ENCODE measurements at places on chromosomes 2 and 18.
A peak's percentile ranks its signal among the peaks of the same experiment; 100 is the strongest.

- no peaks in the 10 kb centered on the region for H3K27me3 ChIP-seq
- DNase-seq: no peak
- no peak overlapping the region for H3K27ac ChIP-seq
- no peaks in the 10 kb centered on the region for H3K36me3 ChIP-seq
- H3K4me1 ChIP-seq: no peaks in the 10 kb centered on the region
Observed at GRCh38 chr2:60359569-60359968, 193.9 kb downstream of the BCL11A start.

DNA sequence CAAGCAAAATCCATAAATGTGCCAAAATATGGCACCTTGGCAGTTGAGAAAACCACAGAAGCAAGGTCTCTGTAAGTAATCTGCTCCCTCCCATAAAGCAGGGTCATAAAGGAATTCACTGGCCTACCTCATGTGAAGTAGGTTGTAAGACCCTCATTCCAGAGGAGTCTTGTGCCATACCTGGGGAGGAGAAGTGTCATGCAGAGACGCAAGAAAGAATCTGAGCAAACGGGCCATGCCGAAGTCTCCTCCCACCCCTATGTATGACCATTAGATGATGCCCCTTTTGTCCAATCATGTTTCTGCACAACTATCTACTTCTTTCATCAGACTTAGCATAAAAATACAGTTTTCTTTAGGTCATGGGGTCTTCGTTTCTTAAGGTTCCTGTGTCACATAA lies 14.6 kb downstream of the NMUR1 start:
- no peaks in the 10 kb centered on the region for H3K36me3 ChIP-seq
- no peaks in the 10 kb centered on the region for H3K27me3 ChIP-seq
- peaks cover 5% of the 10 kb centered on the region for H3K4me1 ChIP-seq
- no peak overlapping the region for H3K27ac ChIP-seq
- DNase-seq: no peak

- peaks cover 53% of the 10 kb centered on the region for H3K4me1 ChIP-seq
- H3K27ac ChIP-seq: peak overlapping the region; percentile 92
- DNase-seq: no peak
- H3K4me3 ChIP-seq: no peak overlapping the region
- no peaks in the 10 kb centered on the region for H3K36me3 ChIP-seq
Observed at GRCh38 chr2:43160778-43161177, 65.6 kb downstream of the ZFP36L2 start.

GRCh38 chr2:62305421-62306176 lies 109.7 kb downstream of the B3GNT2 start:
- no peak overlapping the region for H3K4me3 ChIP-seq
- H3K36me3 ChIP-seq: no peaks in the 10 kb centered on the region
- peaks cover 29% of the 10 kb centered on the region for H3K4me1 ChIP-seq
- no peak overlapping the region for H3K27ac ChIP-seq

DNA sequence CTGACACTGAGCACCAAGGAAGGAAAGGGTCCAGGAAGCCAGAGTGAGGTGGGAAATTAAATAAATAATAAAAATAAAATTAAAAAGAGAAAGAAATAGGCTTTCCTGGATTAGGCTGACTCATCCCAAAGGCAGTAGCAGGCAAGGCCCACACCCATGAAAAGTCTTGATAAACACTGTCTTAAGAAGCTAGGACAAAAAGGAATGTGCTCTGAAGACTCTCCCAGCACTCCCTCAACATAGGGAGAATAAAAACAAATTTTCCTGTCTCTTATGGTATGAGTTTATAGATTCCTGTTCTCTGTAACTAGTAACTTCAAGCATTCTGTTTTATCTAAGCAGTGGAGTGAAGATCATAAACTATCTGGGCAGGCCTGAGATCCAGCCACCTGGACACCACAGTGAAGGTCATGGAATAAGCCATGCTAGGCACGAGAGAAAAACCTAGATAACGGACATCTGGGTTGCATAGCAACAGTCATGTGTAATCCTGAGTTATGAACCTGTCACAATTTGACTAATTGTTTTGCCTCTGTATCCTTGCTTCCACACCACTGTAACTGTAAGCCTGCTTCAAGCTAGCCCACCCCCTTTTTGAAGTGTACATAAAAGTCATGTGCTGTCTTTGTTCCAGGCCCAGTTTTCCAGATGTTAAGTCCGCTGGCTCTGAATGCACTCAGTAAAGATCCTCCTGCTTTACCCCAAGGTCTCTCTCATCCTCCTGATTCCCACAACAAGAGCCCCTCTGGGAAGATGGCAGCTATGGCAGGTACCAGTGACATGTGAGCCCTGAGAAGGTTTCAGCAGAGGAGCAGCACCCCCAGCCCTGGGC lies 107.8 kb downstream of the NDUFA10 start:
- no peak overlapping the region for H3K27ac ChIP-seq
- no peaks in the 10 kb centered on the region for H3K4me1 ChIP-seq
- no peak for DNase-seq
- no peak overlapping the region for H3K4me3 ChIP-seq

DNA sequence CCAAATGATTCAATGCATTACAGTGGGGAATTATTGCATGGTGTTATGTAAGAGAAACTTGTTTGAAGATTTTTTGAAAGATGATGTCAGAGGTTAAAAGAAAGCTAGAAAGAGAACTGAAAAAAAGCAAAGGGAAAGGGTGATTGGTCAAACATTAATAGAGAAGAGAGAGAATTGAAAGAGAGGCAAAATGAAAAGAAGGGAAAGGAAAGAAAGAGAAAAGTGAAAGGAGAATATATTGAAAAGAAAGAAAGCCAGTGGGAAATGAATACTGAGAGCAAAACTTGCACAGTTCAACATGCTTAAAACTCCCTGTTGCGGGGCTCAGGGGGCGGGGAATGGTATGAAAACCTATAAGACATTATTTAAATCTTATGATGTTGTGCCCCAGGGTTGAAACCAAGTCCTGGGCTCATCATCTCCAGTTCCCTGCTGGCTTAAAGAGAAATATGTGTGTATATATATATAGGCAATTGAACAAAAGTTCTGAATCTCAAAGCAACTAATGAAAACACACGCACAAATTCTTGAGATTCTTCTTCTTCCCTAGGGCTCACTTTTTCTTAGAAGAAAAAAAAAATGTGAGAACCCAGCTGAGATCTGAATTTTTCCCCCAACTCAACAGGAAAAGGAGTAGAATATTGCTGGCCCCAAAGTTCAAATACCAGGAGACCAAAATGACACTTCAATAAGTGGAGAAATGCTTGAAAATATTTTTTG lies 2045.9 kb upstream of the CELF4 start:
- DNase-seq: no peak
- no peaks in the 10 kb centered on the region for H3K4me1 ChIP-seq
- H3K4me3 ChIP-seq: no peak overlapping the region
- H3K27me3 ChIP-seq: no peaks in the 10 kb centered on the region

DNA sequence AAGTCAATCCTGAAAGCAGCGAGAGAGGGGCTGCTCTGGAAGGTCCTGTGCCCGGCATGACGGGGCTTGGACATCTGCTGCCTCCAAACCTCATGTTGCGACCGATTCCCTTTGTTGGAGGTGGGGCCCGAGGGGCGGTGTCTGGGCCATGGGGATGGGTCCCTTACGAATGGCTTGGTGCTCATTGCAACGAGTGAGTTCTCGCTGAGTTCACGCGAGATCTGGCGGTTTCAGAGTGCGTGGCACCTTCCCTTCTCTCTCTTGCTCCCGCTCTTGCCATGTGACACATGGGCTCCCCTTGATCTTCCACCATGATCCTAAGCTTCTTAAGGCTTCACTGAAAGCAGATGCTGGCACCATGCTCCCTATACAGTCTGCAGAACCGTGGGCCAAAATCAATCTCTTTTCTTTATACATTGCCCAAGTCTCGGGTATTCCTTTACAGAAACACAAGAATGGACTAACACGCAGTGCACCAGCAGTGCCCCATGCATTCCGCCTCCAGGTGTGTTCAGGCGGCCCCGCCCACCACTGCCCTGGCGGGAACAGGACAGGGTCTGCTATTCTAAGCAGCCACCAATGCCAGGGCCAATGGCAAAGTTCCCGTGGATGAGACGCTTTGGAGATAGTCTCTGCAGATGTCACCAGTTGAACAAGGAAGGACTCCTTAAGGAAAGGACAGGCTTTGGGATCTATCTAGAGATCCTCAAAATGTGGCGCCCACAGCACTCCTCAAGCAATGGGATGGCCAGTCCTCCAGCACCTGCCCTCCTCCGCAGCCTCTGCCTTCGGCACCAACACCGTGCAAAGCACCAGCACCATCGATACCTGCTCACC lies 63.4 kb downstream of the ZNF516 start:
- H3K4me3 ChIP-seq: no peak overlapping the region
- H3K27me3 ChIP-seq: no peaks in the 10 kb centered on the region
- no peak for DNase-seq
- no peak overlapping the region for H3K27ac ChIP-seq
- no peaks in the 10 kb centered on the region for H3K36me3 ChIP-seq

- H3K36me3 ChIP-seq: no peaks in the 10 kb centered on the region
- DNase-seq: no peak
- no peaks in the 10 kb centered on the region for H3K27me3 ChIP-seq
- no peak overlapping the region for H3K4me3 ChIP-seq
- no peaks in the 10 kb centered on the region for H3K4me1 ChIP-seq
Observed at GRCh38 chr2:228917220-228917619, 353.9 kb downstream of the PID1 start.

DNA sequence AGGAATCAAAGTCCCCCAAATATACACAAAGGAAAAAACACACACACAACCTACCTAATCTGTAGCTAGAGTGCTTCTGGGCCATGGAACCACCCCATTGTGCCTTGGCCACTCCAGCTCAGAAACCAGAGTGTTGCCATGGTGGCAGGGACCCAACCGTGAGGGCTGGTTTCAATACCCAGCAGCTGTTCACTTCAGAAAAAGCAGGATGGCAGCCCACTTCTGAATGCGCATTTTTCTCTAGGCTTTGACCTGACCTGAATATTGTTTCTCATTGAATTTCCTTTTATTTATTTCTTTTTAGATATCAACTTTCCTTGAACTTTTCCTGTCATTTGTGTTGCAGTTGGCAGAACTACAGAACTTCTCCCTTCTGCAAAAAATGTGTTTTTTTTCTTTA lies 43.0 kb upstream of the EHBP1 start:
- no peaks in the 10 kb centered on the region for H3K36me3 ChIP-seq
- H3K27ac ChIP-seq: no peak overlapping the region

GRCh38 chr2:5377323-5377722 lies 314.9 kb upstream of the SOX11 start:
- no peaks in the 10 kb centered on the region for H3K36me3 ChIP-seq
- DNase-seq: no peak
- H3K27ac ChIP-seq: no peak overlapping the region
- no peaks in the 10 kb centered on the region for H3K27me3 ChIP-seq
- no peaks in the 10 kb centered on the region for H3K4me1 ChIP-seq

All from naive thymus-derived CD4-positive, alpha-beta T cell (primary cell).